ENCODE measurements at places on chromosomes 3 and 15. TPM values are rescaled to one million over a fixed set of nuclear protein-coding genes. Genes with fewer than 3 reads are reported as not detected.

The CKMT1B gene
- not detected for total RNA-seq

GRCh38 chr3:191333298-191333880 is 3.1 kb upstream of the UTS2B start:
- no peaks in the 10 kb centered on the region for H3K36me3 ChIP-seq
- peaks cover 68% of the 10 kb centered on the region for H3K4me1 ChIP-seq
- H3K4me3 ChIP-seq = no peak overlapping the region
- no peak for DNase-seq
- H3K27me3 ChIP-seq = no peaks in the 10 kb centered on the region

DNA sequence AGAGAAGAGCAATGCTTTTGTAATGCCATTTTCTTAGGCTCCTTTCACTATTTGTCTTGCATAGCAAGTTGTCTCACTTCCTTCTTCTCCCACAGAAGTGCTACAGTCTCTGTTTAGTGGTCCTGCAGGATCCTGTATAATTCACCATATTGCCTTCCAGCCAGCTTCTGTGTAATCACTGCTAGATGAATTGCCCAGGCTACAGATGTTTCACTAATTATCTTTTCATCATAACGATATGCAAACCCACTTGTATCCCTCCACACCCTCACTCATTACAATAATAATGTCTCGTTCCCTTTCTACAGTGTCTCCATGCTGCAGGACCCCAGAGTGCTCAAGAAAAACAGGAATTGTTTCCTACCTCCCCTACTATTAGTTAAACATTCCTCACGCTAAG is 402.9 kb downstream of the TBL1XR1 start:
- H3K36me3 ChIP-seq = no peaks in the 10 kb centered on the region
- no peak overlapping the region for H3K4me3 ChIP-seq
- H3K27me3 ChIP-seq = peaks cover 2% of the 10 kb centered on the region
- no peak for DNase-seq
- no peaks in the 10 kb centered on the region for H3K4me1 ChIP-seq

GRCh38 chr3:10594915-10595314 is 89.5 kb upstream of the ATP2B2 start:
- DNase-seq = peak; percentile 41
- no peak overlapping the region for H3K27ac ChIP-seq
- H3K4me1 ChIP-seq = no peaks in the 10 kb centered on the region
- no peaks in the 10 kb centered on the region for H3K36me3 ChIP-seq

DNA sequence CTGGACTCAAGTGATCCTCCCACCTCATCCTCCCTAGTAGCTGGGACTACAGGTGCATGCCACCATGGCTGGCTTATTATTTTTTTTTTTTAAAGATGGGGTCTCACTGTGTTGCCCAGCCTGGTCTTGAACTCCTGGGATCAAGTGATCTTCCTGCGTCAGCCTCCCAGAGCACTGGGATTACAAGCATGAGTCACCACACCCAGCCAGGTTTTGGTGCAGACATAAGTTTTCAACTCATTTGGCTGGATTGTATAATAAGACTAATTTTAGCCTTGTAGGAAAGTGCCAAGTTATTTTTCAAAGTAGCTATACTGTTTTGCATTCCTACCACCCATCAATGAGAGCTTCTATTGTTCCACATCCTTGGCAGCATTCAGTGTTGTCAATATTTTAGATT is 32.1 kb downstream of the BUB1B start:
- H3K27ac ChIP-seq = no peak overlapping the region
- no peaks in the 10 kb centered on the region for H3K27me3 ChIP-seq
- no peaks in the 10 kb centered on the region for H3K36me3 ChIP-seq

Measured in endothelial cell of umbilical vein (primary cell).